ENCODE measurements at places on chromosomes 13 and 19.

DNA sequence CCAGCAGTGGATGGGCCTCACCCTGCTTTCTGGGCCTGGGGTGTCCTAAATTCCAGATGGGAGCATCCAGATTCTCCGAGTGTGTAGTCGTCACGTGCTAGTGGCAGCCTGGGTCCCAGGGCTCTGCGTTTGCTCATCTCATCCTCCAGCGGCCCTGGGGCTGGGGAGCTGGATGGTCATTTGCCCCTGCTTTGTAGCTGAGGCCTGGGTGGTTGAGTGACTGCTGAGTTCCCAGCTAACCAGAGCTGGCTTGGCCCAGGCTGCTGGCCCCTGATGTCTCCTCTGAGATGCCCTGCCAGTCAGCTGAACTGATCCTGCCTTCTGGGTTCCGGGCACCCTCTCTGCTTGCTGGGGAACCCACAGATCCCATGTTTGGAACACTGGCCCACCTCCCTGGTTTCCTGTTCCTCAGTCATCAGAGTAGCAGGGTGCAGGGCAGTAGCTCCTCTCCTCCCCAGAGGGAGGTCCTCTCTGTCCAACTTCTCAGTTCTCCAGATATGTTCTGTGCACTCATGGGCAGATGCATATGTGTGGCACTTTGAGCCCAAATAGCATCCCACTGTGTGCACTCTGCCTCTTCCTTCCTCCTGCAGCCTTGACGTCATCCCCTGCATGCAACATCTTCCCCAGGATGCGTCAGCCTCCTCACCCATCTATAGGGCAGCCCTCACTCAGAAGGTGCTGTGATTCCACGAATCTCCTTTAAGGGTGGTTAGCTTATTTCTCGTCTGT, 22.4 kb upstream of the CRTC1 start:
- peak; percentile 87 for DNase-seq

- no peak for DNase-seq
Measured at GRCh38 chr19:41936416-41936850, 8.2 kb upstream of the ERFL start.

GRCh38 chr13:73742982-73743381, 391.2 kb downstream of the KLF12 start:
- no peak for DNase-seq

DNA sequence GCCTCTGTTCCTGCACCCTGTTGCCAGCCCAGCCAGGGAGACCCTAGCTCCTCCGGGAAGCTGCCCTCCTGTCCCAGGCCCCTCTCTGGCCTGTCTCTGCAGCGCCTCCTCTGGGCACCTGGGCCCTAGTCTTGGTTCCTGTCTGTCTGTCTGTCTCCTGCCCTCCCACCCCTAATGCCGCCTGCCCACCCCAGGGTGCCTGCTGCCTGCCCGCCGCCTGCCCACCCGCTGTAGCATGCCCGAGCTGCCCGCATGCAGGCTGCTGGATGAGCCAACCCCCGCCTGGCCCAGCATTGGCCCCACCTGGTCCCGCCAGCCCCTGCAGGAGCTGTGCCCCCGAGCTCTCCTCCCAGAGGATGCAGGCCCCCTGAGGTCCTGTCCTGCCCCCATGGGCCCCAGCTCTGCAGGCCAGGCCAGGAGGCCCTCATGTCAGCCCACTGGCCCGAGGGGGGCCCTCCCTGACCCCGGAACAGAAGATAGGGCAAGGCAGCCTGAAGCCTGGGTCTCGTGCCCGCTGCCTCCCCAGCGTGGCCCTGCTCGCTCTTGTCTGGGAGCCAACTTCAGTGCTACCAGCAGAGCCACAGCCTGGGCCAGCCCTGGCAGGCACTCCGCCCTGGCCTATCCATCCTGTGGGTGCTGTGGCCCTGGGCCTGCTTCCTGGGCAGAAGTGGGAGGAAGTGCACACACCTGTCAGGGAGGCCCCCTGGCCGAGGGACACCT, 5.2 kb downstream of the MAP2K7 start:
- DNase-seq: no peak

- peak; percentile 83 for DNase-seq
Measured at GRCh38 chr13:46475541-46475991, 77.4 kb upstream of the LRCH1 start.

- DNase-seq: no peak
Measured at GRCh38 chr19:2246801-2247361, 2.2 kb upstream of the AMH start.

- peak; percentile 17 for DNase-seq
Measured at GRCh38 chr13:80259159-80259558, 81.8 kb downstream of the SPRY2 start.

DNA sequence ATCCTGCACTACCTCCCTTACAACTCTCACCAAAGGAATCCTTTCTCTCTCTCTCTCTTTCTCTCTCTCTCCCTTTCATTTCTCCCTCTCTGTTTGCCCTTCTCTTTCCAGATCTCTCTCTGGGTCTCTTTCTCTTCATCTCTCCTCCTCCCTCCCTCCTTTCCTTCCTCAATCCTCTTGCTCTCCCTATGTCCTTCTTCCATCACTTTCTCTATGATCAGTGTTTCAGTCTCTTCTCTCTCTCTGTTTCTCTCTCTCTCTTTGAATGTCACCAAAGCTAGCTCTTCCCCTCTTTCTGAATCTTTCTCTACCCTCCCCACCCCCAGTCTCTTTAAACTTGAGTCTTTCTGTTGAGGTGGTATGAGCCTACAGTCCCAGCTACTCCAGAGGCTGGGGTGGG, 19.8 kb upstream of the KLK4 start:
- DNase-seq: no peak

DNA sequence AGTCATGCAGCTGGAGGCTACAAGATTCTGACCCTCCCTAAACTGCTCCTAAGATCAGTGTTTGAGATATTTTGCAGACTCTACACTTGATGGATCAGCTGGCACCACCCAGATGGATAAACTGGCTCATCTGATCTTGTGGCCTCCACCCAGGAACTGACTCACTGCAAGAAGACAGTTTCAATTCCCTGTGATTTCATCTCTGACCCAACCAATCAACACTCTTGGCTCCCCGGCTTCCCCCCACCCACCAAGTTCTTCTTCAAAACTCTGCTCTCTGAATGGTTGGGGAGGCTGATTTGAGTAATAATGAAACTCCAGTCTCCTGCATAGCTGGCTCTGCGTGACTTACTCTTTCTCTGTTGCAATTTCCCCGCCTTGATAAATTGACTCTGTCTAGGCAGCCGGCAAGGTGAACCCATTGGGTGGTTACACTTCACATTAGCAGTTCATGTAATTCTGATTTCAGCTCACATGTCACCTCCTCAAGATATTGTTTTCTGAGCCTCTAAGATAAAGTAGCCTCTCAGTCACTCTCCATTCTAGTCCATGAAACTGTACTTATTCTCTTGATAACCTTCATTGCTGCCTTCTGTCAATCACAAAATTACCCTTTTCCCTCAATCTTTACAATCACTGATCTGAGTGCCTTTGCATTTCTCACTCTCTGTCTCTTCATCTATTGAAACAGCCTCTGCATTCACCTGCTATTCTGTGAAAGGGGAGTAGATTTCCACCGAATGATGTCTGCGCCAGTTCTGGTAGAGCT, 9.9 kb upstream of the FPR3 start:
- peak; percentile 100 for DNase-seq

- DNase-seq: no peak
Measured at GRCh38 chr19:2582984-2583956, 107.3 kb downstream of the GADD45B start.

- DNase-seq: peak; percentile 73
Measured at GRCh38 chr19:4567584-4568071, 8.1 kb upstream of the SEMA6B start.

- peak; percentile 71 for DNase-seq
Measured at GRCh38 chr13:39684531-39685137, 29.2 kb downstream of the COG6 start.

- DNase-seq: no peak
Measured at GRCh38 chr13:40187841-40188591, 478.4 kb downstream of the FOXO1 start.

DNA sequence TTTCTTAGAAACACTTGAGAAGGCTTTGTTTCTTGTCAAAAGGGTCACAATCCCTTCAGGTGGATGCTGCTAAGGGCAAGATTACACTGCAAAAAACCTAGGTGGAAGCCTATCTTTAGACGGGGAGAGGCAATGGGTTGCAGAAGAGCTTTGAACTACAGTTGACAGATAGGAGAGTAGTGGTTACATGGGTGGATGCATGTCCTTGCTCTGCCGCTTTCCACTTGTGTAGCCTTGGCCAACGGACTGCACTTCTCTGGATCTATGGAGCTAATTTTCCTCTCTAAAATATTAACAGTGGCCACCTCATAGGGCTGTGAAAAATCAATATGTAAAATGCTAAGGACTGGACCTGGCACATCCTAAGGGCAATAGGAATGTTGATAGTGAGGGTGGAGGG, 980 bp downstream of the BCKDHA start:
- DNase-seq: no peak

- no peak for DNase-seq
Measured at GRCh38 chr13:73993661-73994060, 140.5 kb downstream of the KLF12 start.

- no peak for DNase-seq
Measured at GRCh38 chr19:16435238-16435917, 36.4 kb downstream of the EPS15L1 start.

GRCh38 chr19:18980432-18981020, 39.5 kb upstream of the HOMER3 start:
- no peak for DNase-seq

GRCh38 chr19:50792272-50793250, 2.3 kb downstream of the ACP4 start:
- no peak for DNase-seq

- DNase-seq: no peak
Measured at GRCh38 chr13:35699825-35700510, 223.5 kb upstream of the MAB21L1 start.

GRCh38 chr19:371501-372168, 27.0 kb upstream of the MIER2 start:
- DNase-seq: no peak

DNA sequence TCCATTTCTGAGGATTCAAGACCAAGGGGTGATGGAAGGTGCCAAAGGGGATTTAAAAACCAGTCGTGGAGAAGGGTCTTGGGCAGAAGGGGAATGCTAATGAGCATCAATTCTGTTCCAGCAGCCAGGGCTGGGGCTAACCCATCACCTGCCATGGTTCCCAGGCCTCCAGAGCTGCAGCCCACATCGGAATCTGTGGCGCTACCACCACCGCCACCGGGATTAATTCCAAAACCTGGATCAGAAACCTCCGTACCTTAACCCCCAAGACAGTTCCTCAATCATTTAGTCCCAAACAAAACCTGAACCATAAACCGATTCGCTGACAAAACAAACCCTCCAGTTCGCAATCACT, 583 bp downstream of the ZNF615 start:
- DNase-seq: no peak

- DNase-seq: no peak
Measured at GRCh38 chr19:29681422-29682235, 16.4 kb downstream of the PLEKHF1 start.

DNA sequence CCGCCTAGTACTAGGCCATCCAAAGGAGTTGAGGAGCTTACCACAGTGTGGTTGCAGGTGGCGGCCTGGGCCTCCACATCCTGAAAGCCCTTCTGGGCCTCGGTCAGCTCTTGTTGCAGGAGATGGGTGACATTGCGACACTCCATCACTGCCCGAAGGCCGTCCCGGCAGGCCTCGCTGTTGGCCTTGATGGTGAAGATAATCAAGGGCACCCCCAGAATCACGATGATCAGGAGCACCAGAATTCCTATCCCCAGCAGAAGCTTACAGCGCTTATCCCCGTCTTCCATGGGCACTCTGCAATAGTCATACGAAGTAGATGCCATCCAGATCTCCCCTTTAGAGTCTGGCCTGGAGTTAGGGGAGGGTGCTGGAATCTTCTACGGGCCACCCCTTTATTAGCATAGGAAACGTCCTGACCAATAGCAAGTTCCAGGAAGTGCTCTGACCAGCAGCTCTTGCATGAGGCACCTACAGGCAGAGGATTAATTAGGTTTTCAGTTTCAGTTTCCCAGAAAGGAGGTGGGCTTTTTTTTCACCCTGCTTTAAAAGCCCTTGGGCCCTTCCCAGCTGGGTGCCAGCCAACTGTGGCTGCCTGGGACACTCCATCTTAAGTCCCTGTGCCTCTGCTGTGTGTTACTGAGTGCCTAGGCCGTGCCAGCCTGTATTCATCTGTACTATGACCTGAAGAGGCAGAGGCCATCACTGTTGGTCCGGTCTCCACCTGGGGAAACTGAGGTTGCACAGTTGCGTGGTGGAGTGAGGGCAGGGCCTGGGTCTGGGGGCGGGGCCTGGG, at the start of gene BST2:
BST2 (minus strand) TSS at position 381 of the 796 bp plus-strand sequence; CDS start at position 326, 55 bp downstream.
- DNase-seq: peak; percentile 97

DNA sequence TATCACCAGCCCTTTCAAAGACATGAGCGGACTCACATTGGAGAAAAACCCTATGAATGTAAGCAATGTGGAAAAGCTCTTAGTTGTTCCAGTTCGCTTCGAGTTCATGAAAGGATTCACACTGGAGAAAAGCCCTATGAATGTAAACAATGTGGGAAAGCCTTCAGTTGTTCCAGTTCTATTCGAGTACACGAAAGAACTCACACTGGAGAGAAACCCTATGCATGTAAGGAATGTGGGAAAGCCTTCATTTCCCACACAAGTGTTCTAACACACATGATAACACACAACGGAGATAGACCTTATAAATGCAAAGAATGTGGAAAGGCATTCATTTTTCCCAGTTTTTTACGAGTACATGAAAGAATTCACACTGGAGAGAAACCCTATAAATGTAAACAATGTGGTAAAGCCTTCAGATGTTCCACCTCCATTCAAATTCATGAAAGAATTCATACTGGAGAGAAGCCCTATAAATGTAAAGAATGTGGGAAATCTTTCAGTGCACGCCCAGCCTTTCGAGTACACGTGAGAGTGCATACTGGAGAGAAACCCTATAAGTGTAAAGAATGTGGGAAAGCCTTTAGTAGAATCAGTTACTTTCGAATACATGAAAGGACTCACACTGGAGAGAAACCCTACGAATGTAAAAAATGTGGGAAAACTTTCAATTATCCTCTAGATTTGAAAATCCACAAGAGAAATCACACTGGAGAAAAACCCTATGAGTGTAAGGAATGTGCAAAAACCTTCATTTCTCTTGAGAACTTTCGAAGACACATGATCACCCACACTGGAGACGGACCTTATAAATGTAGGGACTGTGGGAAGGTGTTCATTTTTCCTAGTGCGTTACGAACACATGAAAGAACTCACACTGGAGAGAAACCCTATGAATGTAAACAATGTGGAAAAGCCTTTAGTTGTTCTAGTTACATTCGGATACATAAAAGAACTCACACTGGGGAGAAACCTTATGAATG, 17.6 kb downstream of the ZNF791 start:
- no peak for DNase-seq

- no peak for DNase-seq
Measured at GRCh38 chr13:25117312-25117711, 21.4 kb downstream of the PABPC3 start.

- peak; percentile 5 for DNase-seq
Measured at GRCh38 chr19:56261145-56261544, 11.4 kb upstream of the EDDM13 start.

DNA sequence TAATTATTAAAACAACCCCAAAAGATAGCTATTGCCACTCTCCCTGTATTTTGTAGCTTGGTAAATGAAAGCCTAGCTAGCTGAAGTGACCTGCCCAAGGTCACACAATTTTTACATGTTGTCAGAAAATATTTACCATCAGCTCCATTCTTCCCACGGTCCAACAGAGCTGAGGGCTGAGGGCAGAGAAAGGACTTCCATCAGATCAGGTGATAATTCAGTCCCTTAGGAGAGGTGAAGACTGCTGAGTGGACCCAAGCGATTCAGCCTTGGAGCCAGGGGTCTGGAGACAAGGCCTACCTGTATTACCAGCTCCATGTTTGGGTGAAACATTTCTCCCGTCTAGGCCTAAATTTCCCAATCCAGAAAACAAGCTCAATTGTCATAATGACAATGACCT, 149.5 kb upstream of the TSHZ3 start:
- DNase-seq: no peak
